Stromal cell of bone marrow (primary cell): ENCODE measurements at places on chromosomes 4 and X.

DNA sequence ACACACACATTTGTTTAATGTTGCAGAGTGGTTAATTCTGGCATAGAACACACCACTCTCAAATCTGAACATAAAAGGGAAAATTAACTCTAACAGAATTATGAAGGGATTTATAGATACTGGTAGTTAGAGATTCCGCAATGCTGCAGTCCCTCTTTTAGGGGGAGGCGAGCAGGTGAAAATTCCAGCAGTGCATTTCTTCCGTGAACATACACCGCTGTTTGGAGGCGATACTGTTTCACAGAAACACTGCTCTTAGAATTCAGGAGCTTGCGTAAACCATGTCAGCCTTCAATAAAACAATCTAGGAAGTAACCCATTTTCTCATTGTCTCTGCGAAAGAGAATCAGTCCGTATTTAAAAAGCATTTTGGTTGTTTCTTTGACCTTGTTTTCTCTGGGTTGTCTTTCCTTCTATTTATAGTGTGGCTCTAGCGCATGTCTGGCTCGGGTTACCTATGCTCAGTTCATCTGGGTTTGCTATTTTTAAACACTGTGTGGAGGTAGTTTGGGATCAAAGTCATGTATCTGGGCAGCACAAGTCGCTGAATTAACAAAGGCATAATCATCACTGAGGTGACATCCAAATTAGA lies 90.4 kb downstream of the GPAT3 start:
- no peak for DNase-seq

GRCh38 chr4:88759895-88760290 lies 62.3 kb upstream of the NAP1L5 start:
- no peak for DNase-seq

GRCh38 chr4:37138789-37139188 lies 105.8 kb upstream of the NWD2 start:
- no peak for DNase-seq

DNA sequence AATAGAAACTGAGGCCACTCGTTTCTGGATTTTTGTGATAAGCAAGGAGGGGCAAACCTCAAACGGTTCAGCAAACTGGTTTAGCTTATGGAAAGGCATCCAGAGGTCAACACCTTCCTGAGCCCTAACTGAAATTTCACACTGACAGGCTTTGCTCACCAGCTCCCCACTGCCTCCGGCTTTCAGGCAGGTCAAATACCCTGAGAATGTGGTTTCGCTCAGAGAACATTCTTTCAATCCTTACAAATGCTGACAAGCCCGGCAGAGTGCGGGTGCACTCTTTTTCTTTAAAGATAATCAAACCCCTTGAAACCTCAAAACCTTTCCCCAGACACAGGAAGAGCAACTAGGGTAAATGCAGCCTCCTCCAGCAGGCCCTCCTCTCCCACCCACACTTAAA lies 41.5 kb downstream of the CD40LG start:
- DNase-seq, result no peak

DNA sequence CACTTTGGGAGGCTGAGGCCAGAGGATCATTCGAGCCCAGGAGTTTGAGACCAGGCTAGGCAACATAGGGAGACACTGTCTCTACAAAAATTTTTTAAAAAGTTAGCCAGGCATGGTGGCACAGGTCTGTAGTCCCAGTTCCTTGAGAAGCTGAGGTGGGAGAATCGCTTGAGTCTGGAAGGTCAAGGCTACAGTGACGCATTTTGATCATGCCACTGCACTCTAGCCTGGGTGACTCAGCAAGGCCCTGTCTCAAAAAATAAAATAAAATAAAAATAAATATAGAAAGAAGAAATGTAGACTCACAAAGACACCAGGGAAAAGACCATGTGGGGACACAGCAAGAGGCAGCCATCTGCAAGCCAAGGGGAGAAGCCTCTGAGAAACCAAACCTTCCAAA lies 42.3 kb upstream of the SLC7A3 start:
- no peak for DNase-seq

GRCh38 chr4:86233681-86234080 lies 126.2 kb downstream of the MAPK10 start:
- no peak for DNase-seq

DNA sequence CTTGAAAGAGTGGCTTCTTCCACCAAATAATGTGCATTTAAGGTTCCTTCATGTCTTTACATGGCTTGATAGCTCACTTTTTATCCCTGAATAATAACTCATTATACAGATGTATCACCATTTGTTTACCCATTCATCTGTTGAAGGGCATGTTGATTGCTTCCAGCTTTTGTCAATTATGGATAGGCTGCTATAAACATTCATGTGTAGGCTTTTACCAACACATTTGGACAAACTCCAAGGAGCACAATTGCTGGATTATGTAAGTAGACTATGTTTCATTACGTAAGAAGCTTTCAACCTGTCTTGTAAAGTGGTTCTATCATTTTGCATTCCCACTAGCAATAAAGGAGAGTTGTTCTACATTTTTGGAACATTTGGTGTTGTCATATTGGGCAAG lies 2637.0 kb downstream of the PCDH7 start:
- no peak for DNase-seq

DNA sequence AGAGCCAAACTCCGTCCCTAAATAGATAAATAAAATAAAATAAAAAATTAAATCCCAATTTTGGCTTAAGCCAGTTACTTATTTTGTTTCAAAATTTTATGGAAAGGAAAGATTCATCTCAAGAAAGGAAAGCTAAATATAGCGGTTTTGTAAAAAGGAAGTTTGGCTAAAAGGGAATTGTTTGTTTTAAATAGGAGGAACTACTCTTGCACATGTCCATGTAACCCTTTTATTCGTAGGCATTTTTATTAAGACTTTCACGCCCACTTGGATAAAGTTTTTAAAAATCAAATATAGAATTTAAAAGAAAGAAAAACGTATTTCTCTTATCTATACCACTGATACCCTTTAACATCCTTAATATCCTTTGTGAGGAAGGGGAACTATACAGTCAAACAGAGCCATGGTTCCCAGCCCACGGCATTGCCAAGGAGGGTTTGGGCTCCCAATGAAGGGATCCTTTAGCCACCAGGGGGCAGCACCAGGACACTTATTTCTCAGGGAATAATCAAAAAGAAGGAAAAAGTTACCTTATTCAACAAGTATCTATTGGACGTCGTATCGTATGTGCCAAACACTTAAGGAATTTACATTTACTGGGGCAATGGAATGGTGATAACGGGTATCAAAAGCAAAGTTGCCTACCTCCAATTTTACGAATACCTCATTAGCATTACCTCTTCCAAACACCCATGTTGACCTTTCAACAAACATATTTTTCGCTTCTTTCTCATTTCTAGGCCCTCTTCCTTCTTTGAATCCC lies 27.7 kb downstream of the CDKN2AIP start:
- DNase-seq, result peak; percentile 48

GRCh38 chr4:152571770-152572169 lies 35.9 kb upstream of the FBXW7 start:
- no peak for DNase-seq

- DNase-seq, result peak; percentile 13
These were observed 19.5 kb upstream of the CXCR3 start for GRCh38 chrX:71637848-71638247.

DNA sequence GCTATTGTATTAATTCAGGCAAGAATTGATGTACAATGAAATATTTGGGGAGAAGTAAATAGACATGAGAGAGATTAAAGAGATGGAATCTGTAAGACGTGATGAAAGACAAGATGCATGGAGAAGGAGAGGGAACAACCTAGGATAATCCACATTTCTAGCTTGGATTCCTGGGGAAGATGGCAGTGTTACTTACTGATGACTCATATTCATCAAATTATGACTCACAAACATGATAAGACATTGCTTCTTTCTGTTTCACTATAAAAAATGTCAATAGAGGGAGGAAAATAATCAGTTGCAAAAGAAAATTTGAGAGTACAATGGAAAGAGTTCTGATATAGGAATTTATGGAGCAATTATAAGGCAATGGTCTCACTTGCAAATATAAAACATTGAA lies 104.1 kb upstream of the BMP3 start:
- no peak for DNase-seq

DNA sequence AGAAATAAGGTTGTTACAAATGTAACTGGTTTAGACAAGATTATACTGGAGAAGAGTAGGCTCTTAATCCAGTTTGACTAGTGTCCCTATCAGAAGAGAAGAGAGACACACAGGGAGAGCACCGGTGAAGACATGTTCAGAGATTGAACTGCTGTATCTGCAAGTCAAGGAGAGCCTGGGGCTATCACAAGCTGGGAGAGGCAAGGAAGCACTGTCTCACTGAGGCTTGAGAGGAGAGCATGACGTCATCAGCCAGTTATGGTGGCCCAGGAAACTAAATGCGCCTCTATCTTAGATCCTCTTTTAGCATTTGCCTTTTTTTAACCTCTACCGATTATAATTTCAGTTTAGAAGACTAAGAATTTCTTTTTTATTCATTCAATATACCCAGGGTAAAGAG lies 583.4 kb downstream of the TRAM1L1 start:
- DNase-seq, result no peak

DNA sequence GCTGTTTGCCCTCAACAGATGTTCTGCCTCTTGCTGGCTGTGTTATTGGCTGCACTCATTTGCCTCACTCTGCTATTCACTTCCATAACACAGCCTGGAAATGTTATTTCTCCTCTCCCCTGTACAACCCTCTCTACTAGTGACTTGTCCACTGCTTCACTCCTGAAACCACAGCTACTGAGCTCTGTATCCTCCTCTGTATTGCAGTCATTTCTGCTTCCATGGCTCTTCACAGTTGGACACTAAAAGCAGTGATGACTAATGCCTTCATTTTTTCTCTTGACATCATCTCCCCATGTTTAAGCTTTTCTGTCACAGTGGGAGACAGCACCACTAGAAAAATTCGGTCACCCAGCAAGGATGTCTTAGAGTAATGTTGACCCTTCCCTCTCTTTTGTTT lies 123.0 kb upstream of the PPP1R2C start:
- DNase-seq, result no peak

GRCh38 chr4:55323375-55323774 lies 22.7 kb upstream of the SRD5A3 start:
- DNase-seq, result no peak

- DNase-seq, result no peak
These were observed 9.7 kb upstream of the PLAC8 start for GRCh38 chr4:83124111-83124780.

DNA sequence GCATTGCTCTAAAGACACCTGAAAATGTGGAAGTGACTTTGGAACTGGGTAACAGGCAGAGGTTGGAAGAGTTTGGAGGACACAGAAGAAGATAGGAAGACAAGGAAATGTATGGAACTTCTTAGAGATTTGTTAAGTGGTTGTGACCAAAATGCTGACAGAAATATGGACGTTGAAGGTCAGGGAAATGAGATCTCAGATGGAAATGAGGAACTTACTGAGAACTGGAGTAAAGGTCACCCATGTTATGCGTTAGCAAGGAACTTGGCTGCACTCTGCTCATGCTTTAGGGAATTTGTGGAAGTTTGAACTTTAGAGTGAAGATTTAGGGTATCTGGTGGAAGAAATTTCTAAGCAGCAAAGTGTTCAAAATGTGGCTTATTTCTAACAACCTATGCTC lies 99.4 kb downstream of the FAM13A start:
- DNase-seq, result no peak

- no peak for DNase-seq
These were observed 15.9 kb downstream of the SETD7 start for GRCh38 chr4:139540161-139540560.

DNA sequence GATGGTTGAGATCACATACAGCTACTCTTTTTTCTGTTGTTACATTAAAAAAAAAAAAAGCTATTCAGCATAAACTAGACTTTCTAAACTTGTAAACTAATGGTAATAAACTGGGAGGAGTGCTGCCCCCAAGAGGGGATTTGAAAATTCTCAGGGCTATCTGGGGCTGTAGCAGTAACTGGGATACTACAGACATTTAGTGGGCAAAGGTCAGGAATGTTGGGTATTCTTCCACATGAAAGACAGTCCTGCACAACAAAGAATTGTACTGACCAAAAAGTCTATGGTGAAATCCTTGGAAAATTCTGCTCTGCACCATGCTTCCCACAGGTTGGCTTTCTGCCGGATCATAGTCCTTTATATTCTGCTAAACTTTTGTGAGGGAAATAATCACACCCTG lies 232.6 kb upstream of the BOD1L1 start:
- no peak for DNase-seq

- no peak for DNase-seq
These were observed 27.9 kb upstream of the BBS7 start for GRCh38 chr4:121898150-121898549.

DNA sequence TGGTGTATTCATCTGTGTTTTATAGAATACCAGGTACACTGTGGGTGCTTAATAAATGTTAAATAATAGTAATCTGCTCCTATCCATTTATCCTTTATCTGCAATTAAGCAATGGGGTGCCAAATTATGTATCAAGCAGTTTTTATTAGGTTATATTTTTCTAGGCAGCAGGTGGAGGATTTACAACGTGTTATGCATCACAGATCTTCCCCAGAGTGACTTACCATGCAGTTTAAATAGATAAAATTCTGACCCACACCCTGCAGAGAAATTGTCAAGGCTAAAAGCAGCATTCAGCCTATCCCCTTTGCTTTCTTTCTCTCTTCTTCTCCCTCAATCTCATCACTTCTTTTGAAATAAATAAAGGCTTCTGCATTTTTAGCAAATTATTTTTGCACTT lies 306.4 kb downstream of the CXXC4 start:
- no peak for DNase-seq

DNA sequence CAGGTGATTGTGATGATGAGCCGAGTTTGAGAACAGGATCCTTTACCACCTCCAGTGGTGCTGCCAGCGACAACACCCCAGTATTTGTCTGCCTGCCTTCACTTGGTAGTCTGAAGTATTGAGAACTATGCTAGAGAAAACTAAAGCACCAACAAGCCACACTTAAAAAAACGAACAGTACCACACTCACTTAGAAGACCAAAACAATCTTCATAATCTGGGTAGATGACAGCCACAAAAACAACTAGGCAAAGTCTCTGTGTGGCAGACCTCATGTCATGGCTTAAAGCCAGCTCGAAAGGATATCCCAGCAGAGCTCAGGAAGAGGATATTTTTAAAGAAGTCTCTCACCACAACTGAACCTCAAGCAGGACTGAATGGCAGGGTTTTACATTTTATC lies 236.0 kb downstream of the GPC3 start:
- no peak for DNase-seq

DNA sequence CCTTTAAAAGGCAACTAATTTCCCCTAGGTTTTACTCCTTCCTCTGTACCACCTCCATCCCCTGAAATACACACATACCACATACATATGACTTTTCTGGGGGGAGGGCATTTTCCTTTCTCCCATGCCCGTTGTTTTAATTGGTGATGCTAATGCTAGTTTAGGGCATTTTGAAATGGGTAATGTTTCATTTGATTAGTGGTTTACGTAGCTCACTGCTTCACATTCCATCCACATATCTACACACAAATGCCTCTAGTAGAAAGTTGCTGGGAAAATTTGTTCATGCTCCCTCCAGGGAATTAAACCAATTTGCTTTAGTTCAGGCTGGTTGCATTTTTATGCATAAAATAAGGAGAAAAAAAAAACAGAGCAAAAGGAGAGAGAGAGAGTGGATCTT lies 231.2 kb downstream of the FRAS1 start:
- peak; percentile 68 for DNase-seq

- no peak for DNase-seq
These were observed 18.9 kb downstream of the ZBTB33 start for GRCh38 chrX:120269373-120270035.
